ENCODE measurements at places on chromosomes 11 and 22.

- no peak overlapping the region for H3K27ac ChIP-seq
- peaks cover 39% of the 10 kb centered on the region for H3K36me3 ChIP-seq
- peak overlapping the region; percentile 28 for H3K4me3 ChIP-seq
- no peaks in the 10 kb centered on the region for H3K27me3 ChIP-seq
- H3K4me1 ChIP-seq: peaks cover 22% of the 10 kb centered on the region
- no peak for DNase-seq
Observed at GRCh38 chr11:67301951-67302516, 1.3 kb upstream of the SSH3 start.

DNA sequence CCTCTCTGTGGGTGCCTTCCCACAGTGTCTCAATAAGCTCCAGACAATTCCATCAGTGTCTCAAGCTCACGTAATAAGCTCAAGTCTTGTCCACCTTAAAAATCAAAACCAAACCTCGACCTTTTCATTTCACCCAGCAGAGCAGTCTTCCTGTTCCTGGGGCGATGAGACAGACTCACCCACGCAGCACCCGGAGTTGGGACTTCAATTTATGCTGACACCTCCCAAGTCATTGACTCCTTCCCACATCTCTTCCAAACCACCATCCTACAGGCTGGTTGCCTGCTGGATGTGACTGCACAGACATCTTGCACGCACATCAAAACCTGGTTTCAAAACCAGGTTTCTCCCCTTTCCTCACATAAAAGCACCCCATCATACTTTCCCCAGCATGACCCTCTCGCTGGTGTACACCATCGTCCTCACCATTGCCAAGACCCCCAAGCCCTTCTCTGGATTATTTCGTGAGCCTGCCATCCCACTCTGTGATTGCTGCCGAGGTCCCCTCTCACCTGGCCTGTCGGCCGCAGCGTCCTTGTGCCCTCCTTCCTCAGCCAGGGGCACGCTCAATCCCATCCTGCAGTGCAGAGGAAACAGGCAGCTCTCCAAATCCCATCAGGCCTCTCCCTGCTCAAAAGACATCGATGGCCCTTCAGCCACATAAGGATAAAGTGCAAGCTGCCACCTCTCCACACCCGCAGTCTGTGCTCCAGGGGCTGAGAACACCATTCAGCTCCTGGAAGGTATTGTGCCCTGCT lies 45.1 kb upstream of the FBXO3 start:
- peaks cover 34% of the 10 kb centered on the region for H3K27me3 ChIP-seq
- H3K4me1 ChIP-seq: no peaks in the 10 kb centered on the region
- no peak for DNase-seq
- H3K27ac ChIP-seq: no peak overlapping the region
- no peaks in the 10 kb centered on the region for H3K36me3 ChIP-seq
- H3K4me3 ChIP-seq: no peak overlapping the region

- no peak overlapping the region for H3K4me3 ChIP-seq
- no peak overlapping the region for H3K27ac ChIP-seq
- no peak for DNase-seq
Observed at GRCh38 chr11:118623269-118623655, 15.8 kb downstream of the PHLDB1 start.

- peak; percentile 71 for DNase-seq
- H3K4me1 ChIP-seq: no peaks in the 10 kb centered on the region
- H3K27ac ChIP-seq: no peak overlapping the region
- H3K27me3 ChIP-seq: peaks cover 2% of the 10 kb centered on the region
- no peaks in the 10 kb centered on the region for H3K36me3 ChIP-seq
Observed at GRCh38 chr11:32809313-32809712, 14.9 kb upstream of the CCDC73 start.

DNA sequence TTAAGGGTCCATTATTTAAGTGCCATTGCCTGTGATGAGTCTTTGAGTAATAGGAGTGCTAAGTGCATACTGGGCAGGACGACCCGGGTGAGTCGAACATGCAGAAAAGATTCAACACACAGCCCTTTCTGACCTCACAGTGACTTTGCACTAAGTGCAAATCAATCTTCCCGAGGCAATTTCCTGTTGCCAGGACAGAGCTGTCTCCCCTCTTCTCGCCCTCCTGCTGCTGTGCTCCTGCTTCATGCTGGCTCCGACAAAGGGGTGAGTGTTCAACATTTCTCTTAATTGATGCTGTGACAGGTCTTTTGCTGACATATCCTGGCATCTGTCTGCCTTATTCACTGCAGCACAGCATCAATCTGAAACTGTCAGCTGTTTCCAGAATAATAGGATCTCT lies 42.0 kb downstream of the MCHR1 start:
- DNase-seq: no peak
- H3K27ac ChIP-seq: peak overlapping the region; percentile 69
- H3K36me3 ChIP-seq: no peaks in the 10 kb centered on the region
- peaks cover 23% of the 10 kb centered on the region for H3K4me1 ChIP-seq
- H3K27me3 ChIP-seq: no peaks in the 10 kb centered on the region
- no peak overlapping the region for H3K4me3 ChIP-seq

GRCh38 chr11:58433638-58434203 lies 5.8 kb upstream of the OR5B2 start:
- H3K27ac ChIP-seq: no peak overlapping the region
- no peak overlapping the region for H3K4me3 ChIP-seq
- DNase-seq: no peak
- H3K4me1 ChIP-seq: no peaks in the 10 kb centered on the region
- H3K36me3 ChIP-seq: no peaks in the 10 kb centered on the region

All from activated CD8-positive, alpha-beta T cell treated with anti-CD3 and anti-CD28 coated beads, Interleukin-2, amount 10 ng/mL, durations not matched to agents 7 days and 5 days (primary cell).